Stomach (tissue), 19 donors: ENCODE measurements at places on chromosomes 3 and 15.

- no peak for DNase-seq
These were observed 166.8 kb upstream of the LPP start for GRCh38 chr3:187987187-187987586.

GRCh38 chr3:63193647-63194046, 84.5 kb upstream of the SYNPR start:
- DNase-seq = no peak

GRCh38 chr3:32862247-32862935, 44.6 kb downstream of the TRIM71 start:
- no peak for DNase-seq

- no peak for DNase-seq
These were observed 129.4 kb downstream of the CHST2 start for GRCh38 chr3:143249014-143249413.

GRCh38 chr15:37100109-37100965, at the start of gene MEIS2:
MEIS2 (minus strand) TSS chr15:37100549; CDS start chr15:37099466, 1,083 bp downstream.
- peak; percentile 87 for DNase-seq

GRCh38 chr15:36400936-36401585, 178.4 kb upstream of the CDIN1 start:
- DNase-seq = no peak

- DNase-seq = no peak
These were observed 36.3 kb downstream of the CHDH start for GRCh38 chr3:53809764-53810400.

DNA sequence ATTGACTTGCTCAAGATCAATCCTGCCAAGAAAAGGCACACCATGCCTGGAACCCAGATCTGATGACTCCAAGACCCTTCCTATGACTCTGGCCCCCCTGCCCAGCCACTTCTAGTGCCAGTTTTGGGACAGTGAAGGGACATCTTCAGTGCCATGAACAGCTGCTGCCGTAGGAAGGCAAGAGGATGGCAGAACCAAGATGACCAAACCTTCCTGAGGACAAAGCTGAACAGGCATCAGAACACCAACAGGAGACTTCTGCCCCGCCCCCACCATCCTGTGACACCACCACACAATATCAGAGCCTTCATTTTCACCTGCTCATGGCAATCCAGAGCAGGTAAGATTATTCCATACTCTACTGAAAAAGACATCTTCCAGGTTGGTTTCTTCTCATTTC, 33.0 kb downstream of the ZNF445 start:
- DNase-seq = no peak

- DNase-seq = no peak
These were observed 139.6 kb downstream of the TMCO5A start for GRCh38 chr15:38074029-38074428.

DNA sequence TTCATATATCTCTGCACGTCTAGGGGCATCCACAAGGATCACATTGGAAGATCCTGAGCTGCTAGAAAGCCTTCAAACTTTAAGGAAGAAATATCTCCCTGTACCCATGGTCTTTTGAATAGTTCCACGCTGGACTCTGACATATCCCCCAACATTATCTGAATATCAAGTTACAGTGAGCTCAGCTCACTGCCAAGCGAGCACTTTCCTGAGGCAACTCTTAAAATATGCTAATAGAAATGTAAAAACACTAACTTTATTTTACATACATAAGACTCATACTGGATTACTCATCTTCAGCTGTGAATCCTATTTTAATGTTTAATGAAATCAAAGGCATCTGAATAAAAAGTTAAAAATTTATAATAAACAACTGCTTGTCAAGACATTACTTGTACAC, 420.2 kb upstream of the CCDC54 start:
- DNase-seq = no peak

DNA sequence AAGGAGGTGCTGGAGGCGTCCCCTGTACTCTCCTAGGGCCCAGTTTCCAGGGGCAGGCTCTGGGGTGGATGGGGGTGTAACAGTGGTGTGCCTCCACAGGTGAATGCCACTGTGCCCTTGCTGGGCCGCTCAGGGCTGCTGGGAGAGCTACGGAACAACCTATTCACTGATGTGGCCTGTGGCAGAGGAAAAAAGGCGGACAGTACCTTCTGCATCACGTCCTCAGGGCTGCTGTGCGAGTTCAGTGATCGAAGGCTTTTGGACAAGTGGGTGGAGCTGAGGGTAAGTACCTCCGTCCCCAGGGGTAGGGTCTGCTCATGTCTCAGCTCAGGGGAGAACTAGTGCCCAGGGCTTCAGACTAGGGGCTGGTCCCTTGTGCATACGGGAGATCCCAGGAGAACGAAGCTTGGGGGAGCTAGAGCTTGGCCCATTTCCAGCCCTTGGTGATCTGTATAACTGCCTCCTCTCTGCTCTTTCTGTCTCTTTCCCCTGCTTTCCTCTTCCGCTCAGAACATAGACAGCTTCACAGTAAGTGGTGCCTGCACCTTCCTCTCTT, 15.0 kb upstream of the JMJD7 start:
- no peak for DNase-seq

DNA sequence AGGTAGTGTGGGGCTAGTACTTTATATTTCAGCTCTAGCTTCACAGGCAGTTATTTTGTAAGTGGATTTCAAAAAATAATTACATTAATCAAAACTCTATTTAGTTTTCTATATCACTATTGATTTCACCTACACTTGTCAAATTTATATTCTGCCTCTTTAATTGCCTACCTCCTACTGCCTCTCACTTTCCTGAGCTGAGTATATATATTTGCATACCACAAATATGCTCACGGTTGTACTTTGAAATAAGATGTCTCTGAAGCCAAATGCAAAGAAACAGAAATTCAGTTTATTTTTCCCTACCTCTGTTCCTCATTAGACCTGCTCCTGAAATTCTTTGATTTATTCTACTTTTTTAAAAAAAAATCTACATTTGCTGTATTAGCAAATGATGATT, 309.3 kb upstream of the TGFBR2 start:
- DNase-seq = no peak

- DNase-seq = no peak
These were observed 24.6 kb upstream of the NECTIN3 start for GRCh38 chr3:111047042-111047441.

DNA sequence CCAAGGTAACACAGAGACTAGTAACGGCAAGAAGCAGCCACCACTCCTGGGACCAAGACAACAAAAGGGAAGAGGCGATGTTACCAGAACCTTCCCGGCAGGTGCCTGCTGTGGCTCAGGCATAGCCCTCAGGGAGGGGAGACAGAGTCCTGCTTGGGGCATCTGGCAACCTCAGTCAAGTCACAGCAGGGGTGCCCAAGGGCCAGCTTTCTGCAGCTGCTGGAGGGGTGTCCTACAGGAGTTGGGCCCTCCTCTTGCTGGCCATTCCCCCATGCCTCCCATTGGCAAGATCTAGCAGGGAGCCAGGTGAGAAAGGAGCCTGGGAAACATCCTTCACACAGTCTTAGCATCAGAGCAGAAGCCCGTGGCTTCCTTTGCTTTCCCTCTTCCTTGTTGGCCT, 197.3 kb upstream of the IL12A start:
- no peak for DNase-seq

DNA sequence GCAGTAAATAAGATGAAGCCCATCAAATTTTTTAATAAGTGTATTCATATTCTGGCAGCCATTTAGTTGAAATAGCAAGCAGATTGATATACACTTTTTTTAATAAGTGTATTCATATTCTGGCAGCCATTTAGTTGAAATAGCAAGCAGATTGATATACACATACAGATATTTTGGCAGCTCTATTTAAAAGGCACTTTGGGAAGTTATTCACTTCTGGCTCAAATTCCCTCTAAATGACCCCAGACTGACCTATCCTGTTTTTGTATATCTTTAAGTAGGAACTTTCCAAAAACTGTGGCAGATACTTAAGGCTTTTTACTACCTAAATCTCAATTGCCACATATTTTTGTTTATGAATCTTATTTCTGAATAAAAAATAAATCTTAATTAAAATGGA, 122.3 kb downstream of the PLD1 start:
- no peak for DNase-seq

DNA sequence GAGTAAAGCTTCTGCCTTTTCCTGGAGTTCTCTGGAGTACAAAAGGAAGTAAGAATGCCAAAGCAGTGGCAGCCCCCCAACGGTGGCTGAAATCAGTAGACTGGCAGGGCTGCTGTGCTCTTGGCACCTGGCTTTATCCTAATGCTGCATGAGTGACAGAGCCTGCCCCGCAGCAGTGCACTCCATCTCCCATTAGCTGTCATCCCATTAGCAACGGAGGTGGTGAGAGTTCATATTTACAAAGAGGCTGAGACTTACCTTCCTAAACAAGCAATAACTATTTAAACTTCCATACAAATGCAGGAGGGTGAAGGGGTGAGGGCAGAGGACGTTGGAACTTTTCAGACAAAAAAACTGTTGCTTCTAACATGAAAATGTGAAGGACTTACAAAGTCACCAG, 51.9 kb downstream of the SERPINI1 start:
- DNase-seq = no peak

- no peak for DNase-seq
These were observed 82.5 kb downstream of the AGBL1 start for GRCh38 chr15:86162172-86162591.

DNA sequence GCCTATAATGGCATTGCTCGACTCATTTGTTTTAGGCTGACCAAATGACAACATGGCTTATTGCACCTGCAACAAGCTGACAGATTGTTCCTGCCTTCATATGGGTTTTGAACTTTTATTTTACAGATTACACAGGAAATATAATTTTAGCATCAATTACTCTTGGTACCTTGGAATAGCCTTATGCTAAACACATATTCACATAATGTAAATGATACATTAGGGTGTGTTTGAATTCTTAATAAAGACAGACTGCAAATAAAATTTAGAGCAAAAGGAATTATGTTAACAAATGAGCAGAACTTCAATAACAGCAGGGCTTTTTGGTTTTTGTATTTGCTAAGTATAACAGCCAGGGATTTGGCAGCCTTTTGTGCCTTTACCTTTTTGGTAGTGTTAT, 51.9 kb upstream of the TMC3 start:
- DNase-seq = no peak

DNA sequence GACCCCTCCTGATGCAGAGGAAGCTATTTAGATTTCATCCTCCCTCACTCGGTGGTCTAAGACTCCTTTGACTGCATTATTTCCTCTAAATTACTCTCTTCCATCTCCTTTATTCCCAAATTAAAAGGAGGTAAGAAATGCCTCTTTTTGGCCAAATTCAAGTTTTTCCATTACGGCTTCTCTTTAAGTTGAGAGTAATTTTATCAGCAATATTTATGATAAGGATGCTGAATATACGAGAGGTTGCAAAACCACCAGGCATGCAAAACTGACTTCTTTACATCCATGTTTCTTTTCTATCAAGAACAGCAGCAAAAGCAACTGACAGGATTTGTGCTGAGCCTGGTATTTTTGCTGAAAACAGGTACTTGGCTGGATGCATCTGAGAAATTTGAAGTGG, 262.0 kb upstream of the RARB start:
- no peak for DNase-seq

- DNase-seq = no peak
These were observed 17.5 kb downstream of the PPP2R3A start for GRCh38 chr3:135982922-135983581.

GRCh38 chr15:78411061-78411460, 27.0 kb upstream of the IREB2 start:
- no peak for DNase-seq

- no peak for DNase-seq
These were observed 91.0 kb upstream of the SNRPA1 start for GRCh38 chr15:101386006-101386405.

DNA sequence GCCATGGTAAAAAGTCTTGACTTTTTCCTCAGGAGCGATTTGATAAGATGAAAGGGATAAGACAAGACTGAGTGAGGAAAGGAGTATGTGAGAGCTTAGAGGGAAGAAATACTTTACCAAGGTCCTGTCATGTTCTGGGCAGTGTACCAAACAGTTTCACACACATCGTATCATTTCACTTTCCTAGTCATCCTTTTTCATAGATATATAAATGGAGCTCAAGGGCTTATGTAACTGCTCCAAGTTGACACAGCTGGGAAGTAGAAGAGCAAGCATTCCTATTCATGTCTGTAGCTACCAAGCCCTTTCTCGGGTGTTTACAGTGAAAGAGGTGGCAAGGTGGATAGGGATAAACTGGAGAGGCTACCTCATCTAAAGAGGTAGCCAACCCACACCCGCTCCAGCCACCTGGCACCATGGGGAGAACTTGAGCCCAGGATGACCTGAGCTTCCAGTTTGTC, 57.4 kb downstream of the MRPS25 start:
- DNase-seq = no peak

GRCh38 chr3:64837986-64838735, 150.4 kb upstream of the ADAMTS9 start:
- no peak for DNase-seq

DNA sequence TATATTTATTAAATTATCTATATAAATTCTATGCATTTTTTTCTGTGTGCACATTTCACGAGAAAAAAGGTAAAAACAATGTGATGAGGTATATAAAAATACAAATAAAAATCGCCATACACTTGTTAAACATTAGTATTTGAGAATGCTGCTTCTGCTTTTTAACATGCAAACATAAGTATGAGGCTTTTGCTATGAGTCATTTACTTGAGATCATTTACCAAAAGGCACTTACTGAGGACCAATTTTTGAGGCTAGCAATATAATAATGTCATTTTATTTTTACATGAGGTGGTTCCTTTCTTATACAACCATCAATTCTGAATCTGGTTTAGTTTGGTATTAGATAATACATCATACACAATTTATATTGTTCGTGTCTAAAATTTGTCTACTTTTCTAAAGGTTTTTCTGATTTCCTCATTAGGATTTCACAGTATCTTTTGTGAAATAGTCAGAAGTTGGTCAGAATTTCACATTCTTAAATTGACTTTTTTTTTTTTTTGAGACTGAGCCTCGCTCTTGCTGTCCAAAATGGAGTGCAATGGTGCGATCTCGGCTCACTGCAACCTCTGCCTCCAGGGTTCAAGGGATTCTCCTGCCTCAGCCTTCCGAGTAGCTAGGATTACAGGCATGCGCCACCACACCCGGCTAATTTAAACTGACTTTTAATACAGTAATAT, 25.6 kb downstream of the DCUN1D1 start:
- DNase-seq = no peak

DNA sequence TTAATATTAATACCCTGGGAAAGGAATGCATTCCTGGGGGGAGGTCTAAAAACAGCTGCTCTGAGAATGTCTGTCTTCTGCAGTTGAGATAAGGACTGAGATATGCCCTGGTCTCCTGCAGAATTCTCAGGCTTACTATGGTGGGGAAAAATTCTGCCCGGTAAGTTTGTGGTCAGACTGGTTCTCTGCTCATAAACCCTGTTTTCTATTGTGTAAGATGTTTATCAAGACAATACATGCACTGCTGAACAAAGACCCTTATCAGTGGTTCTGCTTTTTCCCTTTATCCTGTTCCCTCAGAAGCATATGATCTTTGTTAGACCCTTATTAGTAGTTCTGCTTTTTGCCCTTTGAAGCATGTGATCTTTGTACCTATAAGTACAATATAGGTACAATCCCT, 494.6 kb downstream of the CNTN6 start:
- DNase-seq = no peak

DNA sequence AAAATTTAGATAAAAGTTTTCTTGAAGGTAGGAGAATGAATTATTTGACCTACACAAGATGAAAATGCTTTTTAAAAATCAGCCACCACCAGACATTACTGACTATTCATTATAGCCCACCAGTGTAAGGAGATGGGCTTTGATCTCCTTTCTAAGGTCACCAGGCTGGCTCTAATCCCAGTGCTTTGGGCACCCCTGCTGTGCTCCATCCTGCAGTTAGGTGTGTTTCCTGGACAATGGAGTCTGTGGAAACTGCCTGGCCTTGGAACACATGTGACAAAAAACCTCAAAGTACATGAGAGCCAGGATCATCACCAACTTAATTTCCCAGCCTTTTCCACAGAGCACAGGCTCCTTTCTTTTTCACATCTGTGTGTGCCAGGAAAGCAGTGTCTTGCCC, 260.9 kb downstream of the CHST2 start:
- no peak for DNase-seq
